Sigmoid colon (tissue), 7 donors: ENCODE measurements at places on chromosomes 11 and 22.
A peak's percentile ranks its signal among the peaks of the same experiment; 100 is the strongest.

DNA sequence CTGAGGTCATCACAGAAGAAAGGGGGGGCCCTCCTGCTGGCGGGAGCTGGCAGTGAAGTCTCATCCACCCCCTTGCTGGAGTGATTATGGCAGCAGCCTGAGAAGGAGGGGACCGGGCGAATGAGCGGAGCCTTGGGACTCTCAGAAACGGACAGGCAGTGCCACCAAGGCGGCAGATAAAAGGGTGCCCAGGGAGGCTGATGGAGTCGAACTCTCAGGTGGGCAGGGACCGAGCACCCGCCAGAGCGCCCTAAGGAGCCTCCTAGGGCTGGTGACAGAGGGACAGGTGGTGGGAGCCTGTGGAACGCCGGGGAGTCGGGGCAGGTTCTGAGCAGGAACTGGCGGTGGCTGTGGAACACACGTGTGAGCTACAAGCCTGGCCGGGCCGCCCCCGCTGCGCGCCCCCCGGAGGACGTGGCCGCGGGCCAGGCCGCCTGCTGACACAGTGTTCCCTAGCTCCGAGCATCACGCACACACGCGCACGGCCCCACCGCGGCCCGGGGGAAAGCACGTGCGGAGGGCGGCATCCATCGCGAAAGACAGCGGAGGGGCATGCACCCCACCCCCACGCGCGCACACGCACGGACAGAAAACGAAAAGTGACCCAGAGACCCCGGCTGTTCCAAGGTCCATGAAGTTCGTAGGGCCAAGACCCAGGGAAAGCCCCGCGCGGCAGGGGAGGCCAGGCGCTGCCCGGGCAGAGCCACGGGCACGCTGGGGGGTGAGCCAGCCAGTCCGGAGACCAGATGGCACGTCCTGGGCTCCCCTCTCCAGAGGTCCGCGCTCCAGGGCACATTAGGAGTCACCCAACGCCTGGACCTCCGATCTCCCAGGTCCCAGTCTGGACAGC, 1.0 kb downstream of the VWCE start:
- H3K27me3 ChIP-seq: peaks cover 6% of the 10 kb centered on the region
- H3K4me1 ChIP-seq: no peaks in the 10 kb centered on the region
- peak overlapping the region; percentile 44 for H3K27ac ChIP-seq
- H3K36me3 ChIP-seq: peaks cover 23% of the 10 kb centered on the region
- DNase-seq: peak; percentile 85
- H3K4me3 ChIP-seq: peak overlapping the region; percentile 28

GRCh38 chr11:75165721-75166120, 14.8 kb downstream of the SLCO2B1 start:
- peaks cover 6% of the 10 kb centered on the region for H3K27me3 ChIP-seq
- no peak overlapping the region for H3K27ac ChIP-seq
- DNase-seq: no peak
- H3K36me3 ChIP-seq: no peaks in the 10 kb centered on the region
- H3K4me1 ChIP-seq: no peaks in the 10 kb centered on the region

GRCh38 chr22:49380095-49380827, 447.4 kb downstream of the BRD1 start:
- H3K27ac ChIP-seq: no peak overlapping the region
- no peak overlapping the region for H3K4me3 ChIP-seq
- no peaks in the 10 kb centered on the region for H3K36me3 ChIP-seq

- no peaks in the 10 kb centered on the region for H3K36me3 ChIP-seq
- H3K4me1 ChIP-seq: peaks cover 38% of the 10 kb centered on the region
- peak overlapping the region; percentile 45 for H3K27ac ChIP-seq
- DNase-seq: no peak
- H3K27me3 ChIP-seq: no peaks in the 10 kb centered on the region
Measured at GRCh38 chr11:102430158-102430836, 22.3 kb downstream of the TMEM123 start.

DNA sequence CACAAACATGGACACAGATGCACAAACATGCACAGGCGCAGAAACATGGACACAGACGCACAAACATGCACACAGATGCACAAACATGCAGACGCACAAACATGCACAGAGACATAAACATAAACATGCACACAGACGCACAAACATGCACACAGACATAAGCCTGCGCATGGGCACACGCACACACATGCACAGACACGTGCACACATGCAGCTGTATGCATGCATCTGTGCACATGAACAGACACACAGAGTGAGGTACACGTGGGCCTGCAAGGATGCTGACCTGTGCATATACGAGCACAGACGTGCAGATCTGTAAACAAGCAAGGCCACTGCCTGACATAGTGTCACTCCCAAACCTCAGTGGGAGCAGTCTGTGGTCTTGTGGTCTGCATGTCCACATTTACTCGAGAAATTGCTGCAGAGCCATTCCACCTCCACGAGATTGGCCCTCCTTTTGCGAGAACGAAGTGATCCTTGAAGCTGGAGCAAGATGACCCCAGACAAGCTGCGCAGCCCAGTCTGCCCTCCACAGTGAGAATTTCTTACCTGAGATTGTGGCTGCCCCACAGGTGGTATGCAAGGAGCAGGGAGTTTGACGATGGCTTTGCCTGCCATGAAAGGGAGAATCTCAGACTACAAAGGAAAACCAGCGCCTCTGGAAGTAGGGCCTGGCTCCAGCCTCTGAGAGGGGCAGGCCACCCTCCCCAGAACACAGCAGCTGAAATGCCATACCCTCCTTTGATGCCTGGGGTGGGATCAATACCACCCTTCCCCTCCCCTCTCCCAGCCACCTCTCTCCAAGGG, 299.9 kb downstream of the BRD1 start:
- H3K4me3 ChIP-seq: no peak overlapping the region
- no peak for DNase-seq
- no peaks in the 10 kb centered on the region for H3K4me1 ChIP-seq

DNA sequence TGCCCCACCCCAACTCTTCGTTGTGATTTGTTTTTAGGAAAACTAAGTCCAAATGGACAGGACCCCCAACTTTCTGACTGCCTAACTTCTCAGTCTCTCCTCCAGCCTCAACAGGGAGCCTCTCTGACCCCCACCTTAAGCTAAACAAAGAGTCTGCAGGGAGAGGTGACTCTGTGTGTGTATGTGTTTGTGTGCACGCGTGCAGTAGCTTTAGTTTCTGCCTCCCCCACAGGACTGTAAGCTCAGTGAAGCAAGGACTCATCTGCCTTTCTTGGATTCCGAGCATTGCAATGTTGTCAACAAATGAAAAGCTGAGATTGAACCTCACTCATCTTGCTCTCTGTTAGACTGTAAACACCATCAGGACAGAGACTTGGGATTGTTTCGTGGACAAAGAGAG, 7.9 kb downstream of the SNAP29 start:
- H3K36me3 ChIP-seq: no peaks in the 10 kb centered on the region
- peaks cover 15% of the 10 kb centered on the region for H3K4me1 ChIP-seq
- DNase-seq: no peak
- H3K27me3 ChIP-seq: no peaks in the 10 kb centered on the region

GRCh38 chr22:39332441-39333064, 13.1 kb upstream of the RPL3 start:
- DNase-seq: no peak
- no peaks in the 10 kb centered on the region for H3K27me3 ChIP-seq
- no peaks in the 10 kb centered on the region for H3K36me3 ChIP-seq
- H3K27ac ChIP-seq: no peak overlapping the region

- no peak overlapping the region for H3K4me3 ChIP-seq
- H3K27me3 ChIP-seq: no peaks in the 10 kb centered on the region
- peaks cover 13% of the 10 kb centered on the region for H3K4me1 ChIP-seq
- H3K27ac ChIP-seq: no peak overlapping the region
- DNase-seq: no peak
- no peaks in the 10 kb centered on the region for H3K36me3 ChIP-seq
Measured at GRCh38 chr11:46060013-46060412, 61.2 kb downstream of the PHF21A start.

DNA sequence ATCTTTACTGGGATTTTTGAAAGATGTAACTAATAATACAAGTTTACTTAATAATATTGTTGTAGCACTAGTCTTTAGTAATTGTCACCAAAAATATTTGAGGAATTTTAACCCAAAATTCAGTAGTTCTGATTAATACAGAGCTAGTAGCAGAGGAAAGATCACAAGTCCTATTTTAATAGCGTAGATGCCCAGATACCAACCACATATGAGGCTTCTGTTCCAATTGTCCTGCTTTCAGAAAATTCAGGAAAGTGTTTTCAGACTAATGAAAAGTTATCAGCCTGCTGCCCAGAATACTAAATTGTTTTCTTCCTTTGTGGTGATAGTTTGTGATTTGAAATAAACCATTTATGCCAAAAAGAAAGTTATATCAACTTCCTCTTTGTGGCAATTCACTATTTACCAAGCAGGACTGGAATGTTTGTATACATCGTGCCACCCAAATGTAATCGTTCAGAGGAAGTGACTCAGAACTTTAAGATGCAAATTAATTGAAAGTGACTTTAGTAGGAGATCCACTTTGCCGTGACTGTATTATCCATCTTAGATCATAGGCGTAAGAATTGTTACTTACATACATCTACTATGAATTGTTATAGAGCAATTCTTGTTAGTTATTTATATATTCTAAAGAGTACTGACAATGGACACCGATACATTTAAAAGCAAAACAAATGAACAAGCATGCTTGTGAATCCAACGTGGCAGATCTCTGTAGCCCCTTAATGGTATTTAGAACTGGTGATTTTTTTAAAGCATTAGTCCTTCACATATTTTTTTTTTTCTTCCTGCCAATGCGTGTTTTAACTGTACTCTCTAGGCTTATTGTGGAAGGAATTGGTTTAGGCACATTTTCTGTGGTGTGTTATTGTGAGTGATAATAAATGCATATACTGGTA, 231.0 kb downstream of the DDX10 start:
- no peak overlapping the region for H3K27ac ChIP-seq
- no peak overlapping the region for H3K4me3 ChIP-seq
- no peaks in the 10 kb centered on the region for H3K27me3 ChIP-seq
- H3K36me3 ChIP-seq: no peaks in the 10 kb centered on the region
- no peaks in the 10 kb centered on the region for H3K4me1 ChIP-seq
- DNase-seq: no peak

GRCh38 chr11:71130106-71130505, 122.3 kb downstream of the SHANK2 start:
- no peak overlapping the region for H3K4me3 ChIP-seq
- no peaks in the 10 kb centered on the region for H3K27me3 ChIP-seq
- H3K27ac ChIP-seq: no peak overlapping the region
- no peaks in the 10 kb centered on the region for H3K4me1 ChIP-seq
- H3K36me3 ChIP-seq: no peaks in the 10 kb centered on the region

- H3K27me3 ChIP-seq: no peaks in the 10 kb centered on the region
- peak overlapping the region; percentile 80 for H3K27ac ChIP-seq
- no peak overlapping the region for H3K4me3 ChIP-seq
Measured at GRCh38 chr11:47394322-47395222, 13.8 kb upstream of the SLC39A13 start.

DNA sequence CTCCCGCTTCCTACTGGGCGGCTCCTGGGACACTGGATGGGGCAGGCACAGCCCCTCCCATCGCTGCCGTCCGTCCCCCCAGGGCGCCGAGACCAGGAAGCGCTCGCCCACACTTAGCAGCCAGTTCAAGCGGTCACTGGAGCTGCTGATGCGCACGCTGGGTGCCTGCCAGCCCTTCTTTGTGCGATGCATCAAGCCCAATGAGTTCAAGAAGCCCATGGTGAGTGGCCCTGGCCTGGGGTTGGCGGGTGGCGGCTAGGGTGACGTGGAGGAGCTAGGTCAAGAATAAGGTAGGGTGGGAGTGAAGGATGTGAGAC, 44.6 kb downstream of the MYO7A start:
- no peak for DNase-seq
- no peak overlapping the region for H3K4me3 ChIP-seq
- H3K27ac ChIP-seq: no peak overlapping the region
- H3K36me3 ChIP-seq: no peaks in the 10 kb centered on the region
- no peaks in the 10 kb centered on the region for H3K27me3 ChIP-seq
- no peaks in the 10 kb centered on the region for H3K4me1 ChIP-seq

DNA sequence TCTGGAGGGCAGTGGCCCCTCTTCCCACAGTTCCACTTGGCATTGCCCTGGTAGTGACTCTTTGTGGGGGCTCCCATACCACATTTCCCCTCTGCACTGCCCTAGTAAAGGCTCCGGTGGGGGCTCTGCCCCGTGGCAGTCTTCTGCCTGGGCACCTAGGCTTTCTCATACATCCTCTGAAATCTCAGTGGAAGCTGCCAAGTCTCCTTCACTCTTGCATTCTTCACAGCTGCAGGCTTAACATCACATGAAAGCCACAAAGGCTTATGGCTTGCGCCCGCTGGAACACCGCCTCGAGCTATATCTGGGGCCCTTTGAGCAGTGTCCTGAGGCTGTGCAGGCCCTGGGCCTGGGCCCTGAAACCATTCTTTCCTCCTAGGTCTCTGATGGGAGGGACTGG, 25.3 kb downstream of the PLEKHB1 start:
- no peaks in the 10 kb centered on the region for H3K4me1 ChIP-seq
- no peaks in the 10 kb centered on the region for H3K27me3 ChIP-seq
- no peak for DNase-seq
- H3K4me3 ChIP-seq: no peak overlapping the region
- no peak overlapping the region for H3K27ac ChIP-seq

DNA sequence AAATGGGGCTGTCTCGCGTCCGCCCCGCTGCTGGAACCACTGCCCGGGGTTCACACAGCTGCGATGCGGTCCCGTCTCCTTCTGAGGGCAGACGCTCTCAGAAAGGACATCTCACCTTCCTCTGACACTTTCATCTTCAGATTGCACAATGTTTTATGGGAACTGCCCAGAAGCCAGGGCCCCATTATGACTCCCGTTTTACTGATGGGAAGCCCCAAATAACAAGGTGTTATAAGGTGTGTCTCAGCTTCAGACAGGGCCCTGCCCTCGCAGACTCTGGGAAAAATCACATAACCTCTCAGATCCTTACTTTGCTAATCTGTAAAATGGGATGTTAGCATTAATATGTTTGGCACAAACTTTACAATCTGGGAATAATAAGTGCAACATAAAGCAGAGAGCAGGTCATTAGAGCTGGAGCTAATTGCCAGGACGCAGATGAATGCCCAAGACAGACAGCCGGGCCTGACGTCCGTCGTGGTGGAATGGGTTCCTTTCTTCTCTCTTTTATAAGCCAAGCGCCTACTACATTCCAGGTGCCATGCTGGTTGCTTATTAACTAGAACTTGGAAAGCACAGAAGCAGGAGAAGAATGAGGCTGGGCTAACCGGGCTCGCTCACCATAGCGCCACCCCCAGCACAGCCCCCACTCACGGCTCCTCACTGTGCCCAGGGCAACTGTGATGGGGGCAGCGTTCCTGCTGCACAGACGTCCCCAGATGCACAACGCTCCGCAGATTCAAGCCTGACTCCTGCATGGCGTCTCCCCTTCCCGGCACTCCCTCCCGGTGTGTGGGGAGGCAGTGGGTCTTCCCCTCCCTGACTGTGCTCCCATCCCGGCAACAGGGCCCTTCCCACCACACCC, 43.8 kb downstream of the TRMU start:
- no peaks in the 10 kb centered on the region for H3K4me1 ChIP-seq
- no peaks in the 10 kb centered on the region for H3K36me3 ChIP-seq
- no peak overlapping the region for H3K27ac ChIP-seq
- H3K4me3 ChIP-seq: no peak overlapping the region
- H3K27me3 ChIP-seq: no peaks in the 10 kb centered on the region
- no peak for DNase-seq

- H3K4me1 ChIP-seq: no peaks in the 10 kb centered on the region
- H3K27ac ChIP-seq: no peak overlapping the region
- no peaks in the 10 kb centered on the region for H3K36me3 ChIP-seq
Measured at GRCh38 chr22:35733036-35733435, 15.4 kb downstream of the APOL5 start.
